ENCODE measurements at places on chromosomes 2 and 18.

GRCh38 chr18:75782204-75782603 is 354.7 kb upstream of the SMIM21 start:
- no peak for DNase-seq

GRCh38 chr2:203559641-203560040 is 24.5 kb upstream of the RAPH1 start:
- DNase-seq, result no peak

DNA sequence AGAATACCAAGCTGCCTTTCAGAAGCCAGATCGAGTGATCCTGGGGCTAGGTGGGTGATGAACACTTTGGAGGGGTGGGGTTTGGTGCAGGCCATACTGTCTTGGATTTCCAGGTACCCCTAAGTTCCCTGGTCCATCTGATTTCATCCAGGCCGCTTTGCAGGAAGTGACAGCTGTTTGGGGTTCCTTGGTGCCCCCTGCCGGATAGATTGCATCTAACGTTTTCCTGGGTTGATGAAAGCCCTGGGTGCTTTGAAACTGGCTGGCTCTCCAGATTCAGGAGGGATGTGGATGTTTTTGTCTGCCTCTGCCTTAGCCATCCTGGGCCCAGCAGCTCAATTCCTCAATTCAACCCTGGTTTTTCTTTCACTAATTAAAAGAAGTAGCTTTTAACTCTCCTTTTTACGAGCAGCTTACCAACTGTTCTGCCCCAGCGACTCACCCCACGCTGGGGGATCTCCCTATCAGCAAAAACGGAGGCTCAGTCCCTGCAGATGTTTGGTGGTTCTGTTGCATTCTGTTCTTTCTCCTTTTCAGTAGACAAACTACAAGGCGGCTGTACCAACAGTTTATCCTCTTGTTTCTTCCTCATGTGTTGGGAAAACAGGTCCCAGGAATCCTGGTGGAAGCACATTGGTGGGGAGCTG is 37.1 kb downstream of the ARHGEF4 start:
- peak; percentile 48 for DNase-seq

- no peak for DNase-seq
These were observed 4.1 kb upstream of the WDR7 start for GRCh38 chr18:56647071-56647470.

GRCh38 chr2:157996799-157997198 is 104.9 kb upstream of the UPP2 start:
- no peak for DNase-seq

DNA sequence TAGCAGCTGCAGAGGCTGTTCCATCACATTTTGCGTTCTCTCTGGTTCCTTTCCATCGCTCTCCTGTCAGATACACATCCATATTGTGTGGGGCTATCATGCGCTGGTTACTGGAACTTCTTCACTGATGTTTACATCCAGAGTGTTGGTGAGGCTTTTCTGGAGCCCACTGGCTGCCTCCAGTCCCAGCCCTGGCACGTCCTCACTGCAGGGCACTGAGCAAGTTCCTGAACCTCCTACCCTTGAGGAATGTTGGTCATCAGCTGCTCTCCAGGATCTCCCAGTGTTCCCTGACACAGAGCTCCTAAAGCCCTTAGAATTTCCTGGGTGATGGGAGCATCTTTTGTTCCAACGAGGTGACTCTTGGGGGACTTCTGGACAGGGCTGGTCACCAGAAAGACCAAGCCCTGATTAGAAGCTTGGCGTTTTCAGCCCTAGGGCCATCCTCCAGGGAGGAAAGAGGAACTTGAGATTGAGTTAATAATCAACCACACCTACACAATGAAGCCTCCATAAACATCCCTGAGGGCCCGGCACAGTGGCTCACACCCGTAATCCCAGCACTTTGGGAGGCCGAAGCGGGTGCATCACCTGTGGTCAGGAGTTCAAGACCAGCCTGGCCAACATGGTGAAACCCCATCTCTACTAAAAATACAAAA is 81.3 kb downstream of the TFCP2L1 start:
- no peak for DNase-seq

GRCh38 chr2:54085069-54085468 is 30.3 kb upstream of the ACYP2 start:
- no peak for DNase-seq

GRCh38 chr18:67199993-67200617 is 316.4 kb downstream of the DSEL start:
- DNase-seq, result peak; percentile 52

GRCh38 chr2:833180-833579 is 117.5 kb upstream of the SNTG2 start:
- peak; percentile 80 for DNase-seq

DNA sequence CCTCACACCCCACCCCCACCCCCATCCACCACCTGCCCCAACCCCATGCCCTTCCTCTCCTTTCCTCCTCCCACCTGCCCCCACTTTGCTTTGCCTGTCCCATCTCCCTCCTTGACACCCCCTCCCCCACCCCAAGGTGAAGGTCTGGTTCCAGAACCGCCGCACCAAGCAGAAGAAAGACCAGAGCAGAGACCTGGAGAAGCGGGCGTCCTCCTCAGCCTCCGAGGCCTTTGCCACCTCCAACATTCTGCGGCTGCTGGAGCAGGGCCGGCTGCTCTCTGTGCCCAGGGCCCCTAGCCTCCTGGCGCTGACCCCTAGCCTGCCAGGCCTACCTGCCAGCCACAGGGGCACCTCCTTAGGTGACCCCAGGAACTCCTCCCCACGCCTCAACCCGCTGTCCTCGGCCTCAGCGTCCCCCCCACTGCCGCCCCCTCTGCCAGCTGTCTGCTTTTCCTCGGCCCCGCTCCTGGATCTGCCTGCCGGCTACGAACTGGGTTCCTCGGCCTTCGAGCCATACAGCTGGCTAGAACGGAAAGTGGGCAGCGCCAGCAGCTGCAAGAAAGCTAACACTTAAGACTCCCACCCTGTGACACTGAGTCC is 3.0 kb upstream of the ATP6V1B1 start:
- no peak for DNase-seq

DNA sequence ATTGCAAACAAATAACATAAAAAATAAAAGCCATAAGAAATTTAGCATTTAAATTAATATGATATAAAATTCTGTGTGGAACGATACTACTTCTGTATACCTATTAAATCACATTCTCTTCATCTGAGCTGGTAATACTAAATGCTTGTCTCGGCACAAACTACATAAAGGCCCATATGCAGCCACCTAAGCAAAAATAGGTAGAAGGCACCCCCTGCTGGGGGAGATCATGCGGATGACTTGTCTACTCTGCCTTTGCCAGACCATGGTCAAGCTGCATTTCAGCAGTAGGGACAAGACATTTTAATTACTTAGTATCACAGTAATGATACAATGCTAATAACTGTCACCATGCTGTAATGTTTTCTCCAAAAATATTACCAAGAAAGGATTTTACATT is 108.0 kb downstream of the CDH19 start:
- peak; percentile 34 for DNase-seq

DNA sequence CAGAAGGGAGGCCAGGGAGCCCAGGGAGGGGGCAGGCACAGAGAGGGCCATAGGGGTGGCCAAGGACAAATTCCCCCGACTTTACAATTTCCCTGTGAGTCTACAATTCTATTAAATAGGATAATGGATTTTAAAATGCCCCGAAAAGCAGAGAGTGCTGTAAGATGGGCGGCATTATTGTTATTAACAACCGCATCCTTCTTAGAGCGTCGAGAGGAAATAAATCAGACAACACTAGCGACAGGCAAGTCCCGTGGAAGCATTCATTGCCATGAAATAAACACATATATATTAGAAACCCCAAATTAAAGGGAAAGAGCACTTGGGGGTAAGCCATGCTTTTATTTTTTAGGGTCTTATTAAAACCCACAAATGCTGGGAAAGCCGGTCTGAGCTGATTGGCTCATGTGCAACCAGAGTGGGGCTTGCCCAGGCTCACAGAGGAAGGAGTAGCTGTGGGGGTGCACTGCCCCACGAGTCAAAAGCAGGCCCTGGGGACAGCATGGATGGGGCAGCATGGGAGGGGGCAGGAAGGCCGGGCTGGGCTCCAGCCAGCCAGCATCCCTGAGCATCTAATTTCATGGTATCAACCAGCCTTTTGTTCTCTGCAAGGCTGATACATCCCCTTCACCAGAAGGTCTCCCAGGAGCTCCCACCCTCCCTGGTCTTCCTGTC is 187.1 kb downstream of the CELF4 start:
- no peak for DNase-seq

- DNase-seq, result no peak
These were observed 4.3 kb upstream of the SPATS2L start for GRCh38 chr2:200301953-200302858.

DNA sequence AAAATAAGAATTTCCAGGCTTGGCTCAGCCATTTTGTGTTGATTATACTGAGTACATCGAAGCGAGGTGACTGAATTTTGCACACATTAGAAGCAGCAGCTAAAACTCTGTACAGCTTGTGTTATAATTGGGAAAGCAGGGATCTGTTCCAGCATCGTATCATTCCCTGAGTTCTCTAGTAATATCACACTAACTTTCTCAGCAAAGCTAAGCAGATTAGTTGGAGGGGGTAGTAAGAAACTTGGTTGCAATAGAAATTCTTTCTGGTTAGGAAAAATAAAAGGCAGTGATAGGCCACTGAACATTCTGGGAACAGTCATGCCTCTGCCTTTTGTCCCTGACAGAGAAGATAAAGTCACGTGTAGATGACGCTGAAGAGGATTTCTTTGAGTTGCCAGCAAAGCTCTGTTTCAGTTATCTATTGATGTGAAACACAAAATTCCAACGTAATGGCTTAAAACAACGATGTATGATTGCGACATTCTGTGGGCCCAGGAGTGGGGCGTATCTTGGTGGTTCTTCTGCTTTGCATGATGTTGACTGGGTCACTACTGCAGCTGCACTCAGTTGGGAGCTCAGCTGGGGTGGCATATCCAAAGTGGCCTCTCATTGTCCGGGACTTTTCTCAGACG is 202.1 kb upstream of the MEX3C start:
- DNase-seq, result no peak

GRCh38 chr2:143313861-143314260 is 184.6 kb downstream of the ARHGAP15 start:
- DNase-seq, result no peak

- no peak for DNase-seq
These were observed 83.4 kb downstream of the TPGS2 start for GRCh38 chr18:36745219-36745975.

DNA sequence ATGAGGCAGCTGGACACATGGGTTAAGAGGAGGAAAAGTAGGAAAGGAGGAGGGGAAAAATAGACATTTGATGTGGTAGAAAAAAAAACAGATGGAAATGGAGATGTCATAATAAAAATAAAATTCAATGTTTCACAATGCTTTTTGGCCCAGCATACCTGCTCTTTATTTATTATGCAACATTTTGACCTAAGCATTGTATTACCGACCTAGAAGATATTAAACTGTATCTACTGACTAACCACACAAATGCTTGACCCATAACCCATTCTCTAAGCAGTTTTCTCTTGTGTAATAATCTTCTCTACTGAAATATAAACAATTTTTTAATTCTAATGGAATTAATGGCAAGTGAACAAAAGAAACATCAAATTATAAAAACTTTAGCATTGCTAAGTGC is 362.3 kb downstream of the FBXO15 start:
- DNase-seq, result no peak

GRCh38 chr2:56099963-56100362 is 83.8 kb upstream of the CCDC85A start:
- DNase-seq, result no peak

DNA sequence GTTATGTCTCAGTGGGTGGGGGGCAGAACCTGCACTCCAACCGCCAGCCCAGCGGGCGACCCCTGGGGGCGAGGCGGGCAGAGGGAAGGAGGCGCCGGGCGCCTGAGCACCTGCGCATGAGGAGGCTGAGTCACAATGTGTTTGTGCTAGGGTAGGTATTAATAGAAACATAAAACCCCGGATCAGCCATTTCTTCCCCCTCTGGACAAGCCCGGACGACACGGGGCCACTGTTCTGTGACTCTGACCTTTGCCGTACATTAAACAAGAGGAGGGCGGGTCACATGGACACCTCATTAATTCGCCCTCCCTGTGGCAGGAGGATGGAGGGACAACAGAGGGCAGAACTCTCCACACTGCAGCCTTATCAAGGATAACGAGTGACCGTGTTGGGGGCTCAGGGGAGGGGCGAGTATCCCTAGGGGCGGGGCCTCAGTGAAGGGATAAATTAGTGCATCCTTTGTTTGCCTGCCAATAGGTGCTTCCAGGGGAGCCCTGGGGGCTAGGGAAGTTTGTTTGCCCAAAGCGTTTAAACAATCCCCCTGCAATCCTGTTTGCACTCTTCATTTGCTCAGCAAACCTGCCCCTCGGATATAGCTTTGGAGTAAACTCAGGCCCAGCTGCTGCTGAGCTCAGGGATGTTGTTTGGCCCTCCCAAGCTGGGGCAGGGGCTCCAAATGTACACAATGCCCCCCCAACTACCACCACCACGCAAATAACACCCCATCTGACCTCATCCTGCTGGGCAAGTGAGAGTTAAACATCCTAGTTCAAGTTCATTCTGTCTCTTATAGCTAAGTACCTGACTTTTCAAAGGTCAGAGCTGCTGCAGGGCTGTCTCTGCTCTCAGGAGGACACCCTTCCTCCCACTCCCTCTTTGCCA is 171.2 kb upstream of the GLI2 start:
- no peak for DNase-seq

DNA sequence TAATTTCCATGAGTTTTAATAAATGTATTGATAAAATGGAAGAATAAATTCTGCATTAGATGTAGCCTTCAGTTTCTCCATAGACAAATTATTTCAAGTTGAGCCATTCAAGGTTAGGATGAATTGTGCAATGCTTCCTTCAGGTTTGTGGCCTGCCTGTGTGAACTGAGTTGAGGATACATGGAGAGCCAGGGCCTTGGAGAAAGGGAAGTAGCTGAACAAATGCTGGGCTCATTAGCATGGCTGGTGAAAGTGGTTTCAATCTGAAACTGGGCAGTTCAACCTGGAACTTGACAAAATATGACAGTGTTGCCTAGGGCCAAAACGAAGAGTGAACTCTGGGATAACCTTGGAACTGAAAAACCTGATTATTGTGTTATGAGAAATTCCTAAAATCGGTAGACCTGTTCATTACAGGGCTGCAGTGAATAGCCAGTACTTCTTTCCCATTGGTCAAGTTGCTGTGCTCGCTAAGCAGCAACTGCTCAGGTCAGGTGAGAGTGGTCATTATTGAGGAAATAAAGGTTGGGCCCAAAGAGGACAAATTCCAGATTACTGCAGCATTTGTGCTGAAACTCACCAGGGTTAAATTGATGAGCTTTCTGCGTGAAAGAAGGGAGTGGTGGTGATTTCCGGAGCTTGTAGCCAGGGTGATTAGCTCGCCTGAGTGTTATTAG is 12.7 kb downstream of the INPP1 start:
- no peak for DNase-seq

- no peak for DNase-seq
These were observed 724.0 kb upstream of the LINC00305 start for GRCh38 chr18:64872710-64873458.

GRCh38 chr2:172147944-172148650 is 45.4 kb upstream of the DLX2 start:
- DNase-seq, result no peak

GRCh38 chr2:162219426-162219825 is 23.8 kb downstream of the FAP start:
- DNase-seq, result no peak

- no peak for DNase-seq
These were observed 27.9 kb downstream of the IL37 start for GRCh38 chr2:112938904-112939303.

Data from Jurkat, Clone E6-1 (cell line).